Fibroblast of upper back skin (primary cell): ENCODE measurements at places on chromosomes 11 and 22.

GRCh38 chr22:43789452-43789851 lies 22.7 kb downstream of the EFCAB6 start:
- DNase-seq: peak; percentile 87

GRCh38 chr22:40951795-40952605 lies 822 bp downstream of the RBX1 start:
- DNase-seq: peak; percentile 7

DNA sequence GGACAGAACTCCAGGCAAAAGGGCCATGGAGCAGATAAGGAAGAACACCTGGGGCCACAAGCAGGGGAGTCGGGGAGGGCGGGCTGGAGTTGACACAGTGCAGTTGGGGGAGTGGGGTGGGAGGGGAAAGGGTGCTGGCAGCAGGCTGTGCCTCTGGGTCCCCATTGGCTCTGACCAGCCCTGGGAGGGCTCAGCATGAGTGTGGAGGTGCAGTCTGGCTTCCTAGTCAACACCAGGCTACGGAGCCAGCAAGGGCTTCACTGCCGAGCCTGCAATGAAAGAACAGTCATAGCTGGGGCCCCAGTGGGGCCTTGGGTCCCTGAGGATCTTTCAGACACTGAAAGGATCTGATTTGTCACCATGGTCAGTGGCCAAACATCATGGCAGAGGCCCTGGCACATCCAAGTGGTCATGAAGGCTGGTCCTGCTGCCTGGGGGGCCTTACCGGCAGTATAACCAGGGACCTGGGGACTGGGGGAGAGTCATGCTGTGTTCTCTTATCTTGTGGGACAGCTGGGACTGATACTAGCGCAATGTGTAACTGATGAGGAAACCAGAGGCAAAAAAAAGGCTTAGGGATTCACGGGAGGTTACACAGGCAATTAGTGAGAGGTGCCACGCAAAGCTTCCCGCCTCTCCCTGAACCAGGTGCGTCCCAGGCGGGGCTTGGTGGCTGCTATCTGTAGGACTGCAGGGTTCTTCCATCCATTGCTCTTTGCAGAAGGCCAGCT lies 11.6 kb downstream of the SLC37A2 start:
- no peak for DNase-seq

GRCh38 chr11:9852465-9852864 lies 188.6 kb downstream of the SWAP70 start:
- peak; percentile 31 for DNase-seq

- no peak for DNase-seq
These were observed 454.4 kb downstream of the BRD1 start for GRCh38 chr22:49373289-49373666.

DNA sequence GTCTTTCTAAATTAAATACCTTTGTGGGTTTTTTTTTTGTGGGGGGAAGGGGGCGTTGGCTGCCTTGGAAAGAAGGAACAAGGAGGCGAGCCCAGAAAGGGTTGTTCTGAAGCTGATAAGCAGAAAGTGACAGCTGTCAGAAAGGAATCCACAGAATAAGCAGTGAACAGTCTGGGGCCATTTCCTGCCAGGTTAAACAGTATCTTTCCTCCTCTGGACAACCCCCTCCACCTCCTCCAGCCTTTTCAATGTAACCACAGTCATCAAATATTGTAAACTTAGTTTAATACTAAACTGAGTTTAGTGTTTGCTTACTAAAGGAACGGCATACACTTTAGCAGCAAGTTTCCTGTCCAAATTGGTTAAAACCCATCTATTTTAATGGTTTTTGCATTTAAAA lies 271.2 kb upstream of the SYN3 start:
- no peak for DNase-seq

- DNase-seq: no peak
These were observed 3.4 kb upstream of the SLC25A1 start for GRCh38 chr22:19181786-19182471.

GRCh38 chr22:45996241-45997076 lies 19.5 kb upstream of the WNT7B start:
- DNase-seq: peak; percentile 53

GRCh38 chr11:63915961-63916836 lies 765 bp downstream of the RCOR2 start:
- peak; percentile 39 for DNase-seq

- DNase-seq: no peak
These were observed 131.0 kb downstream of the MORC2 start for GRCh38 chr22:30837531-30837930.

- no peak for DNase-seq
These were observed 11.5 kb downstream of the MRGPRX1 start for GRCh38 chr11:18927550-18928322.

- DNase-seq: no peak
These were observed 89.5 kb upstream of the HTATIP2 start for GRCh38 chr11:20274031-20274430.

GRCh38 chr22:17085277-17086181 lies 729 bp downstream of the IL17RA start:
- DNase-seq: no peak

GRCh38 chr11:45772986-45773785 lies 31.8 kb upstream of the SLC35C1 start:
- DNase-seq: no peak

- DNase-seq: no peak
These were observed 5.8 kb upstream of the CEP295 start for GRCh38 chr11:93655581-93656255.

GRCh38 chr11:44823868-44824267 lies 97.1 kb downstream of the TSPAN18 start:
- DNase-seq: no peak

- no peak for DNase-seq
These were observed 631.4 kb upstream of the B3GAT1 start for GRCh38 chr11:135043434-135043833.

GRCh38 chr11:85845124-85845631 lies 10.0 kb upstream of the CCDC83 start:
- DNase-seq: peak; percentile 28

DNA sequence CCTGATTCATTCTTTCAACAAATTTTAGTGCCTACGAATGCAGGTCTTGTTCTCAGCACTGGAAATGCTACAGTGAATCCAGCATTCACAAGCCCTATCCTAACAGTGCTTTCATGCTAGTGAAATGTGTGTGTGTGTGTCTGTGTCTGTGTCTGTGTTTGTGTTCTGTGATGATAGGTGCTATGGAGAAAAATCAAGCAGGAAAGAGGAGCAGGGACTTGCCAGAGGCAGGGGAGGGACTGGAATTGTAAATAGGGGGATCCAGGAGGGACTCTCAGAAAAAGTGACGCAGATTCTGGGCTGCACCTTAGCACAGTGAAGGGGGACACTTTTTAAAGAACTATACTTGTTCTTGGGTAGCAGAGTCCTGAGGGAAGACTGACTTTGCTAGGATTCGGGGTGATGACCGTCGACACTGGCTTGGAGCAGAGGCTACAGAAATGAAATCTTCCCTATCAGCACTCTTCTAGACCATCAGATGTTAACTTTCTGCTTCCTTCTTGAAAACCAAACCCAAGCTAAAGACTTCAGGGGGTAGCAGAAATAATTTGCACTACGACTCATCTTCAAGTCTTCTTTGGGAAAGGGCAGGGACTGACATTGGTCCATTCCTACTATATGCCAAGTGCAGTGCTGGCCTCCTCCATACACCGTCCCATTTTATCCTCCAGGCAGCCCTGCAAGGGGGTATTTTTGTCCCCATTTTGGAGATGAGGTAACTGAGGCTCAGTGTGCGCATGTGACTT lies 39.3 kb upstream of the PTPRJ start:
- DNase-seq: peak; percentile 16

GRCh38 chr11:108092134-108092533 lies 29.2 kb upstream of the ACAT1 start:
- no peak for DNase-seq

DNA sequence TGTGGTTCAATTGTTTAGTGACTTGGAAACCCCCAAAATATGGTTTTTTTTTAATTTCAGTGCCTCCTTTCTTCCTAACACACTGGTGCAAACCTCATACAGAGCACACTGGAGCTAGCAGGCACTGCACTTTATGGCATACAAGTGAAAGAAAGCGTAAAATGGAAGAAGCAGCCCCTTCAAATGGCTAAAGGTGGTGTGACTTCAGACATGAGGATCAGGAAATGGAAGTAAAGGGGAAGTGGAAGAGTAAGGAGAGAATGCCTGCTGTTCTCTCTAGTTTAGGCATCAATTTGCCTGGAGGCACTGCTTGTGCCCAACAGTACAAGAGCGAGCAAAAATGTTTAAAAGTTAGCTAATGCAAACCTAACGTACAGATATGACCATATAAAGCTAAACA lies 5.7 kb downstream of the RSF1 start:
- no peak for DNase-seq

GRCh38 chr11:119329320-119329719 lies 5.0 kb upstream of the RNF26 start:
- no peak for DNase-seq

GRCh38 chr11:20448834-20449233 lies 61.3 kb downstream of the PRMT3 start:
- no peak for DNase-seq

- peak; percentile 71 for DNase-seq
These were observed 52.6 kb downstream of the SWAP70 start for GRCh38 chr11:9716275-9717039.

GRCh38 chr11:33387996-33388395 lies 130.8 kb downstream of the HIPK3 start:
- no peak for DNase-seq

- no peak for DNase-seq
These were observed 6.1 kb downstream of the CLDN5 start for GRCh38 chr22:19517919-19518611.

GRCh38 chr22:41482319-41482935 lies 13.5 kb downstream of the ACO2 start:
- peak; percentile 55 for DNase-seq

DNA sequence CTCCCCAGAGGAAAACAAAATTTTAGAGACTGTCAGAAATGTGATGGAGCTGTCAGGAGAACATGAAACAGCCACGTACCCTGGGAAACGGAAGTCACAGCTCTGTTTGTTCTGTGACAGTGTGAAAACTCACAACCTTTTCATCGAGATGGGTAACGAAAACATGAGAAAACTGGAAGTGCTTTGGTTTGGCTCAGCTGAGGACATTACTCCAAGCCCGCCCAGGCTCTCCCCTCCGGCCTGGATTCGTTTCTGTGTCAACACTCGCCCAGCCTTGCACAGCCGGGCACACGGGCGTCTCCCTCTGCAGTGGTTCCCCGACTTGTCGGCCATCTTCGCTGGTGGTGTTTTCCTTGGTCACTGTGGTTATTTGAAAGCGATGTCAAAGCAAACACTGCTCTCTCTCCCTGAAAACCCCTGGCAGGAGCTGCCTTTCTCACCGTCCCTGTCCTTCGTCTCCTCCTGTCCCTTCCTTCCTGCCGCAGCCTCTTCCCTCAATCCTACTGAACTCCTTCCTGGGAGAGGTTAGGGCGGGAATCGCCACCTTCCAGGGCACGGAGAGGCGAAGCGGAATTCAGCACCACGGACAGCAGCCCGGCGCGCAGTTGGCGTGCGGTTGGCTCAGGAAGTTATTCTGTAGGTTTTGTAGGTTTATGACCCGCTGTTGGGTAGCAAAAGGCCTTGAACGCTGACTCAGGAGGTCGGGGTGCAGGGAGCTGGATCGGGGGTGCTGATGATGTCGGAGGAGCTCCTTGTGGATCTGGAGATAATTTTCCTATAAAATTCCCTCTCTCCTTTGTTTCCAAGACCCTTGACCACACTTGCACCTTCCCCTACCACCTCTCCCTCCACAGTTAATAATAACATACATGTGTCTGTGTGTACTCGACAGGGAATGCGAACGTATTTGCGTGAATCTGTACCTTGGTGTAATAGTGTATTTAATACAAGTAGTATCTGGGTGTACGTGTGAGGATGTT lies 13.1 kb upstream of the RPS19BP1 start:
- peak; percentile 39 for DNase-seq

- no peak for DNase-seq
These were observed 55.3 kb downstream of the CELSR1 start for GRCh38 chr22:46482056-46482675.

DNA sequence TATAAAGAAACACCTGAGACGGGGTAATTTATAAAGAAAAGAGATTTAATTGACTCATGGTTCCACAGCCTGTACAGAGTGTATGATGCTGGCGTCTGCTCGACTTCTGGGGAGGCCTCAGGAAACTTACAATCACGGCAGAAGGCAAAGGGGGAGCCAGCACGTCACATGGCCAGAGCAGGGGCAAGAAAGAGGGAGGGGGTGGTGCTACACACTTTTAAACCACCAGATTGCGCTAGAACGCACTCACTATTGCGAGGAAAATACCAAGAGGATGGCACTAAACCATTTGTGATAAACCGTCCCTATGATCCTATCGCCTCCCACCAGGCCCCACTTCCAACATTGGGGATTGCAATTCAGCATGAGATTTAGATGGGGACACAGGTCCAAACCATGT lies 79.7 kb upstream of the CARD18 start:
- DNase-seq: no peak

GRCh38 chr11:1375955-1376258 lies 13.8 kb upstream of the BRSK2 start:
- no peak for DNase-seq

- DNase-seq: no peak
These were observed 3.0 kb upstream of the MRGPRD start for GRCh38 chr11:68983801-68984200.
